MG63 (cell line): ENCODE measurements at places on chromosomes 12 and 14. TPM values are rescaled to one million over a fixed set of nuclear protein-coding genes. Genes with fewer than 3 reads are reported as not detected.

Gene FLRT2
- total RNA-seq, result 0.22 and 2.5 TPM in 2 replicates

GRCh38 chr12:94254270-94254669, 105.9 kb downstream of the PLXNC1 start:
- DNase-seq, result no peak

DNA sequence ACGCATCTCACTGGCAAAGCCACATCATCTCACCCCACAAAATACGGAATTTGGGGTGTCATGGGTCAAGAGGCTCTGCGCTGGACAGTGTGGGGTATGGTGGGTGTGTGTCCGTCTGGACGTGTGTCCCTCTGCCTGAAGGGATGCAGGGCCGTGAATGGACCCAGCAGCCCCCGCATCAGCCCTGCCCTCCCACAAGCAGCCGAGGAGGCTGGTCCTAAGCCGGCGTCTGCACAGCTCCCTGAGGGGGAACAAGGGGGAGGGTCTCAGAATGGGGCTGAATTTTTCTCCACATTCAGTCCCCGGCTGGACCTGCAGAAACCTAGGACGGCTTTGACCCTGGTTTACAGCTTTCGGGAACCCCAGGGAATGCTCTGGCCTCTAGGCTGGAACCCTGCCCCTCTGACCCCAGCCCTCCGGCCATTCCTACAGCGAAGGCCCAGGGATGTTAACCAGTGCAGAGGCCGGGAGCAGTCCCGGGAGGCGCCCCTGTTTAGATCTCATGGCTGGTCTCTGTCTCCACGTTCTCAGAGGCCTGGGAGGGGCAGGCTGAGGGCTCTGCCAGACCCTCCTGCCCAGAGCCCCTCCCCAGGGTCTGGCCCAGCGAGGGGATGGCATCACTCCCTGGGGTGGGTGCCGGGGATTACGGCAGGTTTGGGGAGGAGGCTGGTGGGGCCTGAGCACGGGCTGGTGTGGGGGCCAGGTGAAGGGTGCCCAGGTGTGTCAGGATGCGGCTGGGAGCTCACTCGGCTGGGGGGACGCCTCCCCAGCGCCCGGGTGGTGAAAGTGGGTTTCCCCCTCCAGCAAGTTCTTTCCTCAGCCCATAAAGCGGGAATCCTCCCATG, 156.5 kb upstream of the C14orf180 start:
- DNase-seq, result no peak

GRCh38 chr12:120220838-120221575, 20.1 kb upstream of the RPLP0 start:
- no peak for DNase-seq

- no peak for DNase-seq
Observed at GRCh38 chr12:69334158-69334557, 14.0 kb upstream of the LYZ start.

GRCh38 chr14:71049435-71050133, 142.3 kb downstream of the PCNX1 start:
- no peak for DNase-seq

Gene ETFBKMT
- total RNA-seq, result 4.8 and 20.9 TPM in 2 replicates
